NCI-H1105 (cell line): ENCODE measurements at places on chromosomes 7 and 10.
A peak's percentile ranks its signal among the peaks of the same experiment; 100 is the strongest.

GRCh38 chr7:98872328-98872924 is 2.6 kb upstream of the TMEM130 start:
- DNase-seq, result no peak

DNA sequence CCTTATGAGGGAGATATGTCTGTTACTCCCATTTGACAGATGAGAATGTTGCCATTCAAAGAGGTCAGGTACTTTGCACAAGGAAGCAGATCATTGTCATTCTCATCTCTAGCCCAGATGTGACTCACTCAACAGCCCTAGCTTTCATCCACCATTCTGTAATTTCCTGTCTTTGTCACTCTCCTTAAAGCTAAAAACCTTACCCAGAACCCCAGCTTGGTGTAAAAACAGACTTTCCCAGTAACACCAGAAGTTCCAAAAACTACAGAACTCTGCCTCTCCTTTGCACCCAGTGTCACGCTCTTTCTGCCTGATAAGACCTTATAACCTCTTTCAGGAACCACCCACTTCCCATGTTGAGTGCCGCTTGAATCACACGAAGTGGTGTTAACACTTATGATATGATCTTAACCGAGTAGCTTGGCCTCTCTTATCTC is 89.1 kb upstream of the SP4 start:
- DNase-seq, result no peak

DNA sequence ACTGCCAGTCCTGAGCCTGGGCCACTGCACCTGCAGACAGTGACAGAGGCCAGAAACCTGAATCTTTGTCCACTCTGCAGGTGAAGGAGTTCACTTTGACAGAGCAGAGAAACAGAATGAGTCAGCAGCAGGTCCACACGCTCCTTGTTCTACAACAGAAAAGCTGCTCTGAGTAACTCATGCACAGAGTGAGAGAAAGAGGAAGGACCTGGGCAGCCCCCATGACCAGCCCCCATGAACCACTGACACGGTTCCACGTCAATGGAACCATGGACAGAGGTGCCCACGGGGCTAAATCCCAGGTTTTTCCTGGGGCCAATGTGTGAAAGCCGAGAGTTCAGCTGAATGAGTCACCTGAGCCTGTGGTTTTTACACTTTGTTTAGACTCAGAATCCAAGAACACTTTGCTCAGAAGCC is 40.8 kb upstream of the CTBP2 start:
- DNase-seq, result no peak

- DNase-seq, result no peak
These were observed 589 bp downstream of the LDB1 start for GRCh38 chr10:102119417-102120141.

GRCh38 chr7:104059103-104059502 is 69.6 kb upstream of the RELN start:
- DNase-seq, result no peak

DNA sequence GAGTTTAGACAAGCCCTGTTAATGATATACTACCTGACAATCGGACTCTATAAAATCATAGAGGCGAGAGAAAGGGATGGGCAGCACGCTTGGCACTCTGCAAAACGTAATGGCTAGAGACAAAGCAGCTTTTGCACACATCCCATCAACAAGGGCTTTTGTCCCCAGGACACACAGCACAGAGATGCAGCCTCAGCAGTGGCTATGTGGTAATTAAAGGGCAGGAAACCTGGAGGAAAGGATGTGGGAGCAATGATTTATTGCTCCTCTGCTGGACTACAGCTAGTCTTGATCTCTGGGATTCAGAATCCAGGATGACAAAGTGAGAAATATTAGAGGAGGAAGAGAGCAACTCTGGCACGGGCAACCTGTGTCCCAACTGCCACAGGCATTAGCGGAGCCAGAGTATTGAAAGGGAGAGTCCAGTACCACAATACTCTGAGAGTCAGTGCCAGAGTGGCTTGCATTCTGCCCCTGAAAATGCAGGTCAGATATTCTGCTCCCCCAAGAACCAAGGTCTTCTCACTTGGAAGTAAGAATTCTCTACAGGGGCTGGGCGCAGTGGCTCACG is 96.5 kb downstream of the ARMH3 start:
- DNase-seq, result no peak

- DNase-seq, result peak; percentile 25
These were observed 100.1 kb downstream of the HIP1 start for GRCh38 chr7:75638594-75639070.
